HS-27A (cell line): ENCODE measurements at places on chromosomes 6 and 20.

DNA sequence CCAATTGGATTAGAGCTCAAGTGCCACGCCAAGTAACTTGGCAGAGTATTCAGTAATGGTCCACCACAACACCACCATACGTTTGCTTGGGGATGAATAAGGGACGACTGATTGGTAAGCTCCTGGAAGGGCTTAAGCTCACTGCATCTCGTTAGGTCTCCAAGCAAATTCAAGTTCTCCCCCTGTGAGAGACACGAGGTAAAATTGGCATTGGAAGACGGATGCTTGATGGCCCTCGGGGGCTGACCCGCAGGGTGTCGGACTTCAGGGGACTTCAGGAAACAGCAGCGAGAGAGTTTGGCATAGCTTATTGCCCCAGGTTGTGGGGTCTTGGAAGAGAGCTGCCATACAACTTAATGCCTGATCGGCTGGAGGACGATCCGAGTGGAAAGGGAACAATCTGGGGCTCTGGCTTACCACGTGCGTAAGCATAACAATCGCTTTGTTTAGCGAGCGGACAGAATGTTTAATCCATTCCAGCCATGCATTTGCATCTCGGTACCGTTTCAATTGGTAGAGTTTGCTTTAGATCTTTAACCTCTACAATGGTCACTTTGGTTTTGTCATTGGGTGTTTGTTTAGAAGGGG lies 4.8 kb upstream of the ZNFX1 start:
- no peak for DNase-seq

GRCh38 chr6:122495612-122496011 lies 24.0 kb upstream of the SERINC1 start:
- DNase-seq: no peak

DNA sequence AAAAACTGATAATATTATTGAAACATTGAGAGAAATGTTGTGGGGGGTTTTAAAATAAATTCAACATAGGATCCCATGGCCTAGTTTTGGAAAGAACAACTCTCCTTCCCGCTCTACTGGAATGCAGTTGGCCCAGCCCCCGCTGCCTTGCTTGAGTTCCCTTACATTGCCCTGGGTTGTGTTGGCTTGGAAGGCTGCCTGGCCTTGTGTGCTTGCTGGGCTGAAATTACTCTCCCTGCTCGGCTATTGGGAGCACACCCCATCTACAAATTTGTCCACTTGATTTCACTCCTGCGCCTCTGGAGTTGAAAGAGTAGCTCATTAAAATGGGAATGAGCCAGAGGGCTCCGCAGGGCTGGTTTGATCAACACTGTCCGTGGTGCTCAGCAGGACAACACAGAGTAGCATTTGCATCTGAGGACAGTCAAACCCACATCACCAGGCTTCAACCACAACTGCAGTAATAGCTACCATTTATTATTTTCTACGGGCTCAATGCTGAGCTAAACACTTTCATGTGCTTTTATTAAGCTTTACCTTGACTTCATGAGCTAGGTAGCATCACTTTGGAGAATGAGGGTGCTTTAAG lies 35.2 kb downstream of the DOK5 start:
- no peak for DNase-seq

DNA sequence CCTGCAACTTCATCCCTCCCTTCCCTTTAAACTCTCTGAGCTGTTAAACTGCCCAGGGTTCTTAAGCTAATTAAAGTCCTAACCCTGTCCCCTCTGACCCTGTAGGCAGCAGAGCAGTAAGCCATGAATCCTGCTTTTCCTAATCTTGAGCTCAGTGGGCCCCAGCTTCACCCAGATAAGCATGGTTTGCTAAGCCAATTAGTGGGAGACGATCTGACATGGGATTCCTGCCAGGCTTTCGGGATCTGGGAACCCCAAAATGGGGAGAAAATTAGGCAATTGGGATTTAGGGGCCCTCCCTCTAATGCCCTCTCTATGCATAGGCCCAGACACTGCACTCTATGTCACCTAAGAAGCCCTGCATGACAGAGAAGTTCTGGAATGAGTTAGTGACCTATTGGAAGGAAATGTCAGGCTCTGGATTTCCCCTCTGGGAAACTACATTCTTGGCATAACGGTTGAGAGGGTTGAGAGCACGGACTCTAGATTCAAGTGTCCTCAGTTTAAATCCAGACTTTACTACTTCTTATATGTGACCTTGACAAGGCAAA lies 4.6 kb downstream of the XKR7 start:
- no peak for DNase-seq

DNA sequence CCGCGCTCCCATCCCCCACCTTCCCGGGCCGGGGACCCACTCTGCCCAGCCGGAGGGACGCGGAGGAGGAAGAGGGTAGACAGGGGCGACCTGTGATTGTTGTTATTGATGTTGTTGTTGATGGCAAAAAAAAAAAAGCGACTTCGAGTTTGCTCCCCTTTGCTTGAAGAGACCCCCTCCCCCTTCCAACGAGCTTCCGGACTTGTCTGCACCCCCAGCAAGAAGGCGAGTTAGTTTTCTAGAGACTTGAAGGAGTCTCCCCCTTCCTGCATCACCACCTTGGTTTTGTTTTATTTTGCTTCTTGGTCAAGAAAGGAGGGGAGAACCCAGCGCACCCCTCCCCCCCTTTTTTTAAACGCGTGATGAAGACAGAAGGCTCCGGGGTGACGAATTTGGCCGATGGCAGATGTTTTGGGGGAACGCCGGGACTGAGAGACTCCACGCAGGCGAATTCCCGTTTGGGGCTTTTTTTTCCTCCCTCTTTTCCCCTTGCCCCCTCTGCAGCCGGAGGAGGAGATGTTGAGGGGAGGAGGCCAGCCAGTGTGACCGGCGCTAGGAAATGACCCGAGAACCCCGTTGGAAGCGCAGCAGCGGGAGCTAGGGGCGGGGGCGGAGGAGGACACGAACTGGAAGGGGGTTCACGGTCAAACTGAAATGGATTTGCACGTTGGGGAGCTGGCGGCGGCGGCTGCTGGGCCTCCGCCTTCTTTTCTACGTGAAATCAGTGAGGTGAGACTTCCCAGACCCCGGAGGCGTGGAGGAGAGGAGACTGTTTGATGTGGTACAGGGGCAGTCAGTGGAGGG lies 2.8 kb downstream of the SOX4 start:
- no peak for DNase-seq

- no peak for DNase-seq
Measured at GRCh38 chr6:53862662-53863462, 68.1 kb downstream of the LRRC1 start.

GRCh38 chr6:15530411-15530810 lies 132.4 kb downstream of the DTNBP1 start:
- DNase-seq: no peak

DNA sequence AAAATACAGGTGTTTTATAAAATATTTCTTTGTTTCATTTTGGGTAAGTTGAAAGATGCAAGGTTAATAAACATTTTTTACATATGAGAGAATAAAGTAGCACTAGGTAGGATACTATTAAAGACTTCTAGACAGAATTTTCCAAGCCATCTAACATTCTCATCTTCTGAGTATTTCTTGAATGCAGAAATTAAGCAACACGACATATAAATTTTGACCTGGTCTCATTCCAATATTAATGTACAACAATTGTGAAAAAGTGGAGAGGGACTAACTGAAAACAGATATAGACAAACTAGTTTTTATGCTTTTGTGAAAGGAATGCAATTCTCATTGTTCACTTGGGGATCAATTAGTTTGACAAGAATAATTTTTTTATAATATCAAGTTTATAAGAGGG lies 11.5 kb upstream of the FOXO3 start:
- no peak for DNase-seq

DNA sequence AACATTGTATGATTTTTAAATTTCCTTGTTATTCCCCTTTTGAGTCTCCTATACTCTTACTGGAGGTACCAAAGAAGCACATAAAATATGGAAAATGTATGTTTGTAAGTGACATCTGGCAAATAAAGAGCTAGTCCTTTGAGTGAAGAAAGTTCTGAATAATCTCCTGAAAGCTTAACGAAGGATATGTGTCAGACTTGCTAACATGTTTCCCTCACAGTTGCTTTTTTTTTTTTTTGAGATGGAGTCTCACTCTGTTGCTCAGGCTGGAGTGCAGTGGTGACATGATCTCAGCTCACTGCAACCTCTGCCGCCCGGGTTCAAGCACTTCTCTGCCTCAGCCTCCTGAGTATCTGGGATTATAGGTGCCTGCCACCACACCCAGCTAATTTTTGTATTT lies 63.6 kb downstream of the STK4 start:
- DNase-seq: no peak

GRCh38 chr6:159761129-159761872 lies 544 bp upstream of the ACAT2 start:
- DNase-seq: no peak

- no peak for DNase-seq
Measured at GRCh38 chr6:71496722-71497033, 208.1 kb downstream of the OGFRL1 start.

DNA sequence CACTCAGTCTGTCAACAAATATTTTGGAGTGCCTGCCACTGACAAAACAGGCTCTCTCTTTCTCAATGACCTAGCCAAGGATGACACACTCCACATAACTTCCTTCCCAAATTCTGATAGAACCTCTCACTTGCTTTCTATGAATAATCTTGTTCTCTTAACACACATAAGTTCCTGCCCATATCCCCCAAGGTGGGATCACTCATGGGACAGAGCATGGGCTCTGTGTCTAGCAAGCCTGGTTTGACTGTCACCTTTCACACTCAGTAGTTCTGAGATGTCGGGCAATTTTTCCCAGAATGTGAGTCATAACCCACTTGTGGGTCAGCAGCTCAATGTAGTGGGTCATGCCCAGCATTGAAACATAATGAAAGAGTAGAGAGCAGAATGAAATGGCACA lies 78.1 kb downstream of the LRFN2 start:
- no peak for DNase-seq

DNA sequence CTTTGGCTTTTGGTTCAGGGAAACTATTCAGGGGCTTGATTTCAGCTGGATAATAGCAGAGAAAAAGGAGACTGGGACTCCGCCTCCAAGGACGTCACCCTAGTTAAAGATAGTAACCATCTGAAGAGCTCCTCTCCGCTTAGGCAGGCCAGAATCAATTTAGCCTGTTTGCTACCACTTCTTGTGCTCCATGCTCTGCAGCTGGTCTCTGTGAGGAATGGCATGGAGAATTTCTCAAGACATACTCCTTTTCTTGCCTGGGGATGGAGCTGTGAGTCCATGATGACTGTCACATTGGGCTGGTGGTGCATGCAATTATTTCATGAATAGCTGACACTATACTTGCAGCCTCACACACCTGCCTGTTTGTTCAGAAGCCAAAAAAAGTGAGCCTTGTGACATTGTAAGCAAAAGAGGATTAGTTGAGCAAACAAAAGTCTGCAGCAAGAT lies 61.4 kb downstream of the TXLNB start:
- DNase-seq: no peak

DNA sequence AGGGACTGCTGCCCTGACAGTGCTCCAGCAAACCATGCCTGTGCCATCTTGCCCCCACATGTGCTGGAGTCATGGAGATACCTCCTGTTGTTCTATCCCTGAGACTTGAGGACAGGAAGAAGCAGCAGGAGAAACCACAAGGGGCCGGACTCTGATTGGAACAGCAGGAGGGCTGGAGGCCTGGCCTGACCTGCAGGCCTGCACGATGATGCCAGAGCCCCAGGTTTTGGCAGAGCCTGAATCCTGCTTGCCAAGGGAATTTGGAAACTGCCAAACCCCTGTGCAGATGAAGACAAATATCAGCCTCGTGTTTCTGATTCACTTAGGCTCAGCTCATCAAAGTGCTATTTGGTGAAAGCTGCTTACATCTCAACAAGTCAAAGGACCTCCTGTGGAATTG lies 177.6 kb downstream of the MAFB start:
- DNase-seq: no peak

- no peak for DNase-seq
Measured at GRCh38 chr20:5073660-5074231, 46.0 kb downstream of the PCNA start.

DNA sequence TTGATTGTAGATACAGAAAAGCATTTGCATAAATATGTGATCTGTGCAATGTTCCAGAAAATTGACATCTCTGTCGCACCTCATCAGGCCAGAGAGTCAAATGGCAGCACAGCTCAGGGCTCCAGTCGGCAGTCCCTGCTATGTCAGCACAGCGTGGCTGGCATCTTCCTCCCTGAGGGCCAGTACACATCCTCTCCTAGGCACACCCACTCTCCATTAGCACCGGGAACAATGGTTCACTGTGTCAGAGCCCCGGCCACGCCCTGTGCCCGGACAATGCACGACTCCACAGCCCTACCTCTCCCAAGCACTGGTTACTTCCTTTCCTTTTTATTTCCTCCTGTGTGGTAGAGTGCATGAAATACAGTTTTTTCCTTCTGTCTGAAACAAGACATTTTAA lies 114.9 kb downstream of the FOXC1 start:
- DNase-seq: no peak

- no peak for DNase-seq
Measured at GRCh38 chr6:91415031-91415605, 828.2 kb upstream of the MAP3K7 start.

GRCh38 chr6:53424976-53425718 lies 76.4 kb upstream of the ELOVL5 start:
- no peak for DNase-seq

DNA sequence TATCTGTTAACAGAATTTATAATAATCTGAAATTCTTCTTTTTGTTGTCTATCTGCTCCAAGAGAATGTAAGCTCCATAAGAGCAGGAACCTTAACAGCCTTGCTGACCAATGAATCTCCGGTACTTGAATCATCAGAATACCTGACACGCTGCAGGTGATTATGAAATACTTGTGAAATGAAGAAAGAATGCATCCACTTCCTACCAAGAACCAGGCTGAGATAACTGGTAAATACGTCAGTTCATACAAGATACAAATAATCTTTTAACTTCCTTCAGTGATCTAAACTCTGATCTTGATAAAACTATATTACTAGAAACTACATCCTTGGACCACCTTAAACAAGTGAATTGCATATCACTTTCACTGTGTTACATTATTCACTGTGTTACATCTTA lies 116.2 kb downstream of the MAP3K5 start:
- DNase-seq: no peak

GRCh38 chr6:35496036-35496840 lies 641 bp downstream of the TEAD3 start:
- no peak for DNase-seq

DNA sequence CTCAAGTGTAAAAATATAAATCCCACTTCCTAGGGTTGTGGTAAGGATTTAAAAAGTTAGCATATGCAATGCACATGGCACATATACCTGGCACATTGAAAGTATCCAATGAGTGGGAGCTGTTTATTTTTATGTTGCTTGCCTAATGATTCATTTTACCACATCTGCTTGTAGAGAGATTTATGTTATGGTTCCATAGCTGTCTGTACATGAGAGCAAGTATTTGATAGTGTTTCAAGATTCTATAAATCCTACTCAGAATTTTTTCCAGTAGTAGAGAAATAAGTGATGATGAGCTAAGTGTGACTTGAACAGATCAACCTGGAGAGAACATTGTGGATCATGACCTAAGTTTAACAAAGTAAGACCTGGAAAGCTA lies 125.3 kb upstream of the SPTLC3 start:
- DNase-seq: no peak

DNA sequence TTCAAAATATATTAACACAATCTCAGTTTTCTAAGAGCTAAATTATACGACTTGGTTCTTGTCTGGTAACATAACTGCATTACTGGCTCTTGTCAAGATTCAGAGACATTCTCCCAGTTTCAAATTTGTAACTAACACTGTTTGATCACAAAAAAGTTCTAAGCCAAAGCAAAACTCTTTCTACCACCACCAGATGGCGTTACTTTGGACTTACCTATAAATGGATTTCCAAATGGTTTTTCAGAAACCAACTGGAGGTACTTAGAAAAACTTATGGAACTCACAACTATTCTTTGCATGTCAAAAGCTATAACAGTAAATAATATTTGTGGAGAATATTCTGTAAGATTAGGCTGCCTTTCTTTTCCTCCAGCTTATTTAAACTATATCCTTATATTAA lies 34.2 kb upstream of the GFRAL start:
- no peak for DNase-seq
